ENCODE measurements at places on chromosomes 7 and 10.

- DNase-seq = peak; percentile 11
These were observed 44.9 kb downstream of the ANXA8 start for GRCh38 chr10:47438857-47439474.

GRCh38 chr7:151317936-151318335 lies 23.7 kb upstream of the NUB1 start:
- DNase-seq = no peak

DNA sequence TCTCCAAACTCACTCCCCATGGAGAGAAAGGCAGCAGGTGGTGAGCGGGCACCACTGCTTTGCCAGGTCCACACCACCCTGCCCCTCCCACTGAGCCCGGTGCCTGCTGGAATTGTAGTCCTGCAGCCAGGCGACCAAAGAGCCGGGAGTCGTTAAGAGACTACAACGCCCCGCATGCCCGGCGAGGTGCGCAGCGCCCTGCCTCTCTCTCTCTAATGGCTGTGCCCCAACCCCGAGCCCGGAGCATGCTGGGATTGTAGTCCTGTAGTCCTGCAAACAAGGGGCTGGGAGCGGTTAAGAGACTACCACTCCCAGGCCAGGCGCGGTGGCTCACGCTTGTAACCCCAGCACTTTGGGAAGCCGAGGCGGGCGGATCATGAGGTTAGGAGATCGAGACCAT lies 8.1 kb upstream of the ZNF727 start:
- DNase-seq = no peak

DNA sequence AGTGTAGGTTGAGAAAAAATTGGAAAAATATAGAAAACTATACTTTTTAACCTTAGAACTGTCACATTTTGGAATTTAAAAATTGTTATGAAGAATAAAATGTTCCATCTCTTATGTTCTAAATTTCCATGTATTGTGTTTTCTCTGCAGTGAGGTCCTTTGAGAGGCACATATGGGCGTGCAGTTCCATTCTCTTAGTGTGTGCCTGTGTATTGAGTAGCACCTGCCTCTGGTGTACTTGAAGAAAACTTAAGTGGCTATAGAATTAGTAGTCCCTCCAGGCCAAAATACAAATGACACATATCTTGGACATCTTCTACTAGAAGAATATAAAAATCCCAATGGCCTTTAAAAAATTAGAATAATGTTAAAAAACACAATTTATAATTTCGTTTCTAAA lies 149.2 kb downstream of the BICC1 start:
- DNase-seq = no peak

- DNase-seq = no peak
These were observed 22.5 kb upstream of the MGAM2 start for GRCh38 chr7:142089035-142089434.

DNA sequence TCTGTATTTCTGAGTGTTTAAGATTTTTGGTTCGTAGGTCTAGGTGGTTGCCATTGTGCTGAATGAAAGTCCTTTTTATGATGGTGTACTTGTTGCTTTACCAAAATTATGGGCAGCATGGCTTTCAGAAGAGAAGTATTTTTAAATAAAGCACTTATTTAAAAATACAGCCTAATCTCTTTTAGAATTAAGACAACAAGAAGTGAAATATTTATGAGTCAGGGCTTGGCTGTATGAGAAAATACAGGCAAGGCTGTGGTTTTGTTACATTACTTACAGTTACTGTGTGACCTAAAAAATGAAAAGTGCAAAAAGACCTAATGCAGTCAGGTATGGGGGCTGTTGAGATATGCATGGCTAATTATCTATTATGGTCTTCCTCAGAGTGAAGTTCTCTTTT lies 185.2 kb upstream of the PPP1R3A start:
- no peak for DNase-seq

- no peak for DNase-seq
These were observed 23.8 kb downstream of the ZMIZ2 start for GRCh38 chr7:44772440-44772839.

- DNase-seq = no peak
These were observed 44.0 kb upstream of the PDLIM1 start for GRCh38 chr10:95334805-95335144.

- no peak for DNase-seq
These were observed 92.6 kb downstream of the LRRC4 start for GRCh38 chr7:127938588-127938987.

DNA sequence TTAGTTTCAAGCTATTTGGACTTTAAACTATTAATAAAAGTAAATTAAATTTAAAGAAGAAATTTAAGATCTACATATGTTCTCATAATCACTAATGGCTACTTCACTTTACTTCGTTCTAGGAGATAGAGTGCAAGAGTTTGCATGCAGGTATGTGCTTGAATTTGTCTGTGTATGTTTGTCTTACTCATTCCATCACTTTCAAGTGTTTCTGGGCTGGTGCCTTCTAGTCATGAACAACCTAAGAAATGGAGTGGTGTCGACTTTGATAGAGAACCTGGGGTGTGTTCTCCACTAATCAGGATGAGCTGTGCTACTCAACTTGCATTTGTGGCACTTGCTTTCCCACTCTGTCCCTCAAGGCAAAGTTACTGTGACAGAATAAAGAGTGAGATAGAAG lies 169.9 kb downstream of the KCND2 start:
- DNase-seq = no peak

DNA sequence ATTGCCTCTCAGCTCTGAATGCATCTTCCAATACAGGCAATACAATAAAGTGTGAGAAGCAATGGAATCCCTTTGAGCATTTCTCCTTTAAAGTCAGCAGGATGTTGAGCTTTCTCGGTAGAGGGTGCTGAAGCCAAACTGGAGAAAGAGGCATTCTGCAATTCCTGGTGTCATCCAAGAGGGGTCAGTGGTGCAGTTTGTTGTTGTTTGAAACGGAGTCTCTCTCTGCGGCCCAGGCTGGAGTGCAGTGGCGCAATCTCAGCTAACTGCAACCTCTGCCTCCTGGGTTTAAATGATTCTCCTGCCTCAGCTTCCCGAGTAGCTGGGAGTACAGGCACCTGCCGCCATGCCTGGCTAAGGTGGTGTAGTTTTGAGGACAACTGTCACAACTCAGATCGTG lies 486.5 kb downstream of the CALN1 start:
- DNase-seq = no peak

GRCh38 chr7:44375236-44375699 lies 49.9 kb upstream of the CAMK2B start:
- peak; percentile 18 for DNase-seq

GRCh38 chr7:137882261-137882668 lies 35.5 kb upstream of the DGKI start:
- no peak for DNase-seq

DNA sequence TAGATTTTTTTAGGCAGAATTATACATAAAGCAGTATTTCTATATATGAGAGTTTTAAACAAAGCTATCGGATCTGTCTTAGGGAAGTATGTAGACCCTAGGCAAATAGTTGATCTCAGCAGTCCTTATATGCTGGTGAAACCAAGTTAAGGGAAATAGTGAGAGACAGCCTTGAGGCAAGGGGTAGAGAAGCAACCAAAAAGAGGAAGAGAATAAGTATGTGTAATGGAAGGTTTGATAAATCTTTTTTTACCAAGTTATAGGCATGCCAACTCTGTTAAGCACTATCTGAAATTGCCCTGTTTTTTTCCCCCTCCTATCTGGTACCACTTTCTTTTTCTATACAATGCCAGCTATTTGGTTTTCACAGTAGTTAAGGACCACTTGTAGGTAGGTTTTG lies 19.9 kb downstream of the SPAG6 start:
- no peak for DNase-seq

DNA sequence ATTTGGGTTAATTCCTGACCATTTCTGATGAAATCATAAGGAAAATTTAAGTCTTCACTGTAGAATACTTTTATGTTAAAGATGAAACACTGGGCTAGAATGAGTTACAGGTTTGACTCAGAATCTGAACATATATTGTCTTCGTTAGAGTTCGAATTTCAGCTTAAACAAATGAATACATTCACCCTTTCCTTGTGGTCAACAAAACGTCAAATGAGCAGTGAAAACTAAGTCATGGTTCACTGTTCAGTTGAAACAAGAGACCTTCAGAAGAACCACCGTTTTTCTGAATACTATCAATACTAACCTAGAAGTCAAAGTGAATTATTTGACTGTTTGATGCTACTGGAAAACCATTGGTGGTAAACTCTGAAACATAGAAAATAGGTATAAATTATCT lies 235.2 kb upstream of the ZWINT start:
- DNase-seq = no peak

DNA sequence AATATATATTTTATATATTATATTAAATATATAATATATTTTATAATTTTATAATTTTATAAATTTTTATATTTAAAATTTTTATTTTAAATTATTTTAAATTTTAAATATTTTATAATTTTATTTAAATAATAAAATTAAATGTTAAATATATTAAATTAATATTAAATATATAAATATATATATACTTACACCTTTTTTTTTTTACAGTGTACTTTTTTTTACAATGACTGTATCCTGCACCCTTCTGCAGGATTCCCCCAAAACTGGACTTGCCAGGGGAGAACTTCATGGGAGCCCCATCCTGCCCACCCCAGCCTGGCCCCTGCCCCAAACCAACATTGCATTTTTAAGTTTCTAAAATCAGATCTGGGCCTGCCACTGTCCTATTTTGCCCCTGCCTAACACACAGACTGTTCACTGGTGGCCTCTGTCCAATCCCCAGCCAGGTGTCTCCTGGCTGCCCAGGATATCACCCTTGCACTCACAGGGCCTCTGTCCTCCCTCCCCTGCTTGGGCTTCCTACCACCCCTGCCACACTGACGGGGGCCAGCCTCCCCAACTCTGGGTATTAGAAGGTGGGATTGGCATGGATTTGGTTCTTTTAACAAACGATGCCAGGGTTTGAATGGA lies 138.0 kb downstream of the ADCY1 start:
- DNase-seq = no peak

GRCh38 chr7:137880432-137880831 lies 33.7 kb upstream of the DGKI start:
- no peak for DNase-seq

- no peak for DNase-seq
These were observed 406.3 kb upstream of the KLF6 start for GRCh38 chr10:4191354-4191753.

GRCh38 chr7:89839329-89839728 lies 314.9 kb upstream of the STEAP1 start:
- no peak for DNase-seq

DNA sequence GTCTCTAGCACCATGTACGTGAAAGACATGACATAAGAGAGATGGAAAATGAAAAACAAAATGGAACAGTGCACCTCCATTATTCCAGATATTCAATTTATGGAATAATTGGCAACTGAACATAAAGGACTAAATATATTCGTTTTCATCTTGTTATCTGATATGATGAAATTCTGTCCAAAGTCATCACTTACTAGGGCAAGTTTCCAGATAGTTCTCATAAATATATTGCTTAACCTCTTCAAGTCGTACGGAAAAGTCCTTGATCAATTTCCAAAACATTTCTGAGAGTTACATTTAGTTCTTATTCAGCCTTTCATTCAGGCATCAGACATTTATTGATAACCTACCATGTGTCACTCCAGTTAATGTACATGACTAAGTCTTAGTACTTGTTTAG lies 185.2 kb downstream of the HGF start:
- no peak for DNase-seq

DNA sequence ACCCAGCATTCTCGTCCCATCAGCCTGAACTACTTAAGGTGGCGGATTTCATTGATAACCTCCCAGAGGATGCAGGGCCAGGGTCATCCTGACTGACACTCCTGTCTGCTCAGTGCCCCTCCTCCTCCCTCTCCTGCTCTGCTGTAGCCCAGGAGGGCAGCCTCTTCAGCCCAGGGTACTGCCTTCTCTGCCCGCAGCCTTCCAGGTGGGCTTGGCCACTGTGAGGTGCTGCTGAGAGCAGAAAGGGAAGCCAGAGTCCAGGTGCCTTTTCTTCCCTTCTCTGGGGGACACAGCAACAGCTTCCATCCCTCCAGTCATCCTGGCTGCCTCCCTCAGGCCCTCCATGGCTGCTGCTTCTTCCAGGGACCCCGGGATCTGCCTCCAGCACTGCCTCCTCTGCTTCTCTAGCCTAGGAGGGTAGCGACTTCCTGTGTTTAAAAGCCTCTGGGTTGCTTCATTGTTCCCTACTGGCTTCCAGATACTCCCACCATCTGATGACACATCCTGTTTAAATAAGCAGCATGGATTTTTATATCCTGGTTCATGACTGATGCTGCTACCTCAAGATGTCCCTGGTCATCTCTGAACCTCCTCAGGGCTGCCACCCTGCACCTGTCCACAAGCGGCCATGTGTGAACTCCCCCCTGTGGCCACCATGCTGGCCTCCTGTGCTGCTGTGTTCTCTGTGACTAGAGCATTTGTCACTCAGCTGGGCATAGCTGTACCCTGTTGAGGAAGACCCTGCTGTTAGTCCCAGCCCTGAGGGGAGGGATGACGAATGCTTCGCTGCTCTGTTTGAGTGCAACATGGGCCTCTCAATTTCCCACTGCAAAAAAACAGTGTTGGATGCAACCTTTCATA lies 55.8 kb downstream of the AKR1C4 start:
- no peak for DNase-seq

- DNase-seq = no peak
These were observed 36.7 kb downstream of the ZNF467 start for GRCh38 chr7:149736478-149737360.

GRCh38 chr7:21318916-21319270 lies 109.0 kb upstream of the SP4 start:
- DNase-seq = no peak

DNA sequence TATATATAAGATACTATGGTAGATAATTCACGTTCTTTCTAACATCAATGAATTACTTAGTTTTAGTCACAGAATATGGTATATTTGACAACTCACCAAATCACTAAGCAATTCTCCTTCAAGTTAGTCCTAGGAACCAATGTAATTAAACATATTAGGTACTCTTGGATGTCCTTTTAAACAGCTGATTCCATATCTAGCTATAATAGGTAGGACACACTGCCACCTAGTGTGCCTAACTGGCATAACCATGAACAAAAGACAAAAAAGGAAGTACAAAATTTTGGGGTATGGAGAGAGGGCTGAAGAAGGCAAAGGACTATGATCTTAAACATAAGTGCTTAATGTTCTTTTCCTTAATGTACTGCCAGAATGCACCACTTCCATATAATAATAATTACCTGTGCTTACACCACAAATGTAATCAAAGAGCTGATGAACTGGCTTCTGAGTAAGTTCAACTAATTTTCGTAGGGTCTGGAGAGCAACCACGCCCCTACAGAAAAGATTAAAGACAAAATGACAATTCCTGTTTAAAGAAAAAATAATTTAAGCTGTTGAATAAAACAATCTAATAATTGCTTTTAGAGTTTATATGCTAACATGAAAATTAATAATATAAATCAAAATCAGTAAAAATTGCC lies 28.7 kb downstream of the PNPLA8 start:
- peak; percentile 50 for DNase-seq

GRCh38 chr10:100515612-100516011 lies 4.0 kb downstream of the SEC31B start:
- DNase-seq = no peak

GRCh38 chr7:73971704-73972341 lies 56.1 kb upstream of the ELN start:
- DNase-seq = no peak

DNA sequence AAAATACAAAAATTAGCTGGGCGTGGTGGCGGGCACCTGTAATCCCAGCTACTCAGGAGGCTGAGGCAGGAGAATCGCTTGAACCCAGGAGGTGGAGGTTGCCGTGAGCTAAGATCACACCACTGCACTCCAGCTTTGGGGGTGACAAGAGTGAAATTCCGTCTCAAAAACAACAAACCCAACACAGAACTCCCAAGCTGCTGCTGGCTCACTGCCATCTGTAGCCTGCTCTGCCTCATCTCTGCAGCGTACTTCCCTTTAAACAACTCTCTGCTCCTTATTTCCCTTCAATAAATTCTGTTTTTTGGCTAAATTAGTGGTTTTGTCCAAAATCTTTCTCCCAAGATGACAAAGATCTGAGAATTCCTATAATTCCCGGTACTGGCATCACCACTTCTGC lies 189.2 kb upstream of the GALNT17 start:
- DNase-seq = no peak

Data from NCI-H510A treated with DMSO at 0.1 percent for 48 hours (cell line).